ENCODE measurements at places on chromosomes 2 and 18. TPM values are rescaled to one million over a fixed set of nuclear protein-coding genes. Genes with fewer than 3 reads are reported as not detected.

DNA sequence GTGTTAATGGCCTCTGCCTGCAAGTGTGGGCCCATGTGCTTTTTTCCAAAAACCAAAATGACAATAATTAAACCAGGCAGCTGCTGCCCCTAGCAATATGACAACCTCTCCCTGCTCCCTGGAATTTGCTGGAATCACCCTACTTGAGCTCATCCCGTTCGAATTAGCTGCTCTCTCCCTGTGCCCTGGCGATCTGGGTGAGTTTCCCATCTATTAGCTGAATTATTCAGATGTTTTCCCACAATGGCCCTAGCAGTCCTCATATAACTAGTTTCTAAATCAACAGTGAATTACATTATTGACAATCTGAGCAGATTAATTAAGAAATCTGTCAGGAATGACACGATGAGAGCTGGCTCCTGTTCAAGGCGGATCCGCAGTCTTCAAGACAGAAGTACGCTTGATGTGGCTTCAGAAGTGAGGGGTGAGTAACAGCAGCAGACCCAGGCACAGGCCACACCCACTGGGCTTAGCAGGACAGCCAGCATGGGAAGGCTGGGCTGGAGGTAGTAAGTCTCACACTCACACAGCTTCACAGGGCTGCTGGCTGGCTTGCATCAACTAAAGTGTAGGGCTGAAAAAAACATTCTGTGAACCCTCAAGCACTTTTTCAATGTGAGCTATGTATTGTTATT, 366.2 kb upstream of the ID2 start:
- peaks cover 30% of the 10 kb centered on the region for H3K27me3 ChIP-seq
- H3K36me3 ChIP-seq = peaks cover 7% of the 10 kb centered on the region
- DNase-seq = no peak

- no peak for DNase-seq
- no peaks in the 10 kb centered on the region for H3K36me3 ChIP-seq
- H3K27me3 ChIP-seq = peaks cover 53% of the 10 kb centered on the region
- H3K4me1 ChIP-seq = peaks cover 6% of the 10 kb centered on the region
- H3K27ac ChIP-seq = no peak overlapping the region
- H3K4me3 ChIP-seq = no peak overlapping the region
Measured at GRCh38 chr2:201886504-201886903, 80.2 kb downstream of the CDK15 start.

GRCh38 chr2:121017396-121017795, 267.6 kb downstream of the TFCP2L1 start:
- no peak overlapping the region for H3K4me3 ChIP-seq
- H3K36me3 ChIP-seq = no peaks in the 10 kb centered on the region
- H3K27me3 ChIP-seq = no peaks in the 10 kb centered on the region

- no peak overlapping the region for H3K4me3 ChIP-seq
- no peak for DNase-seq
- no peak overlapping the region for H3K27ac ChIP-seq
- no peaks in the 10 kb centered on the region for H3K4me1 ChIP-seq
- H3K36me3 ChIP-seq = no peaks in the 10 kb centered on the region
- H3K27me3 ChIP-seq = no peaks in the 10 kb centered on the region
Measured at GRCh38 chr2:71614976-71615766, 161.8 kb downstream of the DYSF start.

DNA sequence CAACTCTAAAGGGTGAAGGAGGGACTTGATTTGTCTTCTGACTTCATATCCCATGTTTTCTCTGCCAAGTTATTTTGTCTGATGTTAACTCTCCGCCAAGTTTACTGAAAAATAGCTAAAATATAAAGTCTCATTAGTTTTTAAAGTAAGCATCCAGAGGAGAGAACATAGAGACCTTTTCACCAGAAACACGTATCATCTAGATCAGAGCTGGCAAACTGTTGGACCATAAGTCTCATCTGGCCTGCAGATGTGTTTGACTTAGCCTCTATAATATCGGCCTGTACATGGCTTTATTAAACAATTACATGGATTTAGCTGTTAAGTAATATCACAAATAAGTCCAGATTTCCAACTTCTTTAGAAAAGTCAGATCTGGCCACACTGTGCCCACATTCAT, 182.6 kb downstream of the PLCL1 start:
- no peak overlapping the region for H3K27ac ChIP-seq
- H3K27me3 ChIP-seq = no peaks in the 10 kb centered on the region
- H3K36me3 ChIP-seq = peaks cover 12% of the 10 kb centered on the region
- H3K4me1 ChIP-seq = no peaks in the 10 kb centered on the region
- no peak overlapping the region for H3K4me3 ChIP-seq

DNA sequence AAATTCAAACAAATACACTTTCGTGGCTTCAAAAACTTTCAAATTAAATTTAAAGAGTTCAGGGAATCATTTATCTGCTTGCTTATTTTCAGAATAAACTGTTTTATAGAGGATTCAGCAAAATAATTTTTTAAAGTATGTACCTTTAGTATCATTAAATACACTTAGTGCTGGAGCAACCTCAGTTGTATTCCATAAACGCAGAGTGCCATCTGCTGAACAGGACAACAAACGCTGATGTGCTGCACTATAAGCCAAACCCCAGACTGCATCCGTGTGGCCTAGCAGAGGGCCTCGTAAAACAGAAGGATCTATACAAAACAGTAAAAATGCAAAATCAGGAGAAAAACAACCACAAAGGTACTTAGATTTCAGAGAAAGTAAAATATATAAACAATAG, 108.6 kb downstream of the STRN start:
- peaks cover 16% of the 10 kb centered on the region for H3K4me1 ChIP-seq
- no peak overlapping the region for H3K4me3 ChIP-seq
- DNase-seq = no peak

GRCh38 chr2:170782673-170783072, 12.5 kb downstream of the ERICH2 start:
- no peak for DNase-seq
- H3K27me3 ChIP-seq = peaks cover 42% of the 10 kb centered on the region
- no peak overlapping the region for H3K27ac ChIP-seq
- H3K36me3 ChIP-seq = no peaks in the 10 kb centered on the region
- H3K4me3 ChIP-seq = no peak overlapping the region

DNA sequence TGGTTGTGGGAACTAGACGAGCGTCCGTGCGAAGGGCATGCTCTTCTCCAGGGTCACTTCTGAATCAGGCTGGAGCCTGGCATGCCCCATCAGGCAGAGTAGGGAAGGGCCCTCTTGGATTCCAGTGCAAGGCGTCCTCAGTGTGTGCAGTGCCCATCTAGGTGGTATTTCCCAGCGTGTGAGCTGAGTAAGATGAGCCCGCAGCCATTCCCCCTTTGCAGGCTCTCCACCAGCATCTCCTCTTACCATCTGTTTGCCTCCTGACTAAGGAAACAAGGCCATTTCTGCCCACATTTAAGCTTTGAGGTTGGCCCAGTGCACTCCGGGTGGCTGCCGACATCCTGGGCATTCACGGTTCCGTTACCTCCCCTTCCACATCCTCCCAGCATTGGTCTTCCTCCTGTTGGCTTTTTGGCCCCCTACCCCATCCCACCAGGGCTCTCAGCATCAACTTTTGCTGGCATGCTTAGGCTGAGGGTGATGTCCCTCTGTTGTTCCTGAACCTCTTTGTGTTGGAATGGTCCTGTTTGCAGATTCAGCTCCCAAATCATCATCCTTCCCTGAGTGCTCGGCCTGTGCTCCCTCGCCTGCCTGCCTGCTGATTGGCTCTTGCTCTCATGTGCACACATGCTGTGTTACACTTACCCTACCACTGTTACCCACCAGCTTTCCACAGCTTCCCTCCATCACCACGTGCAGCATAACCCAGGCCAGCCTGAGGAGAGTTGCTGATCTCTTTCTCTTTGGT, 11.8 kb downstream of the CEP68 start:
- no peaks in the 10 kb centered on the region for H3K27me3 ChIP-seq
- H3K36me3 ChIP-seq = peaks cover 26% of the 10 kb centered on the region
- H3K27ac ChIP-seq = no peak overlapping the region
- H3K4me3 ChIP-seq = no peak overlapping the region
- DNase-seq = no peak

DNA sequence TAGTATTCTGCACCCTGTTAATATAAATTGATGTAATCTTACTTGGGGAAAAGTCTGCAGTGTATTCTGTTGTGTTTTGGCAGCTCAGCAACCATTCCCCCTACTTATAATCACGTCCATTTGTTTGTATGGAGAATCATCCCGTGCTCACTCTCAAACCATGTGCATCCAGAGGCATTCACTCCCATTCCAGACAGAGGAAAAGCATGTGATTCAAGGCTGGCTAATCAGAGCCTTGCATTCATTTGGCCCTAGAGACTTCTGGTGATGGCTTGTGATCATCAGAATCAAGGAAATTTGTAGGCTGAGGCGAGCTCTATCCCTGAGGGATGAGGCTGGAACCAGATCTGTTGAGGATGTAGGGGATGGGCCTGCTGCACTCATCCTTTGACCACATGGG, 5.1 kb upstream of the WIPF1 start:
- H3K4me3 ChIP-seq = no peak overlapping the region
- DNase-seq = no peak
- peaks cover 77% of the 10 kb centered on the region for H3K4me1 ChIP-seq

GRCh38 chr2:30786923-30787685, 20.1 kb downstream of the CAPN13 start:
- H3K36me3 ChIP-seq = no peaks in the 10 kb centered on the region
- H3K27me3 ChIP-seq = peaks cover 12% of the 10 kb centered on the region
- no peak for DNase-seq

DNA sequence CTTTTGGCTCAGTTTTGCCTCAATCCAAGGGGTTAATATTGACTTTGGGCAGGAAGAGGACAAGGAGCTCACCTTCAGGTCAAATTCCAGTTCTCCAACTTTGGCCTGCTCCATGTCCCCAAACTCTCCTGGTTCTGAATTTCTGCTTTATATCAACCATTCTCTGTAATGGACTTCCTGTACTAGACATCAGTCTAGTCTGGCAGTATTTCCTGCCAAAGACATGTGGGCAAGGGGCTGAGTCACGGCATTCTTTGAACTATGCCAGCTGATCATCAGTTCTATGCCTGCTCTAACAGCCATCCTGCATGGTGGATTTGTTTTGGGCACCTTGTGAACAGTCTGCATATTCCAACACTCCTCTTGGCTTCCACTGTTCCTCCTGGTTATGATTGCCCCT, 199.4 kb downstream of the ZEB2 start:
- peak overlapping the region; percentile 78 for H3K27ac ChIP-seq
- H3K27me3 ChIP-seq = no peaks in the 10 kb centered on the region
- DNase-seq = peak; percentile 22
- H3K4me3 ChIP-seq = peak overlapping the region; percentile 51
- peaks cover 62% of the 10 kb centered on the region for H3K4me1 ChIP-seq

DNA sequence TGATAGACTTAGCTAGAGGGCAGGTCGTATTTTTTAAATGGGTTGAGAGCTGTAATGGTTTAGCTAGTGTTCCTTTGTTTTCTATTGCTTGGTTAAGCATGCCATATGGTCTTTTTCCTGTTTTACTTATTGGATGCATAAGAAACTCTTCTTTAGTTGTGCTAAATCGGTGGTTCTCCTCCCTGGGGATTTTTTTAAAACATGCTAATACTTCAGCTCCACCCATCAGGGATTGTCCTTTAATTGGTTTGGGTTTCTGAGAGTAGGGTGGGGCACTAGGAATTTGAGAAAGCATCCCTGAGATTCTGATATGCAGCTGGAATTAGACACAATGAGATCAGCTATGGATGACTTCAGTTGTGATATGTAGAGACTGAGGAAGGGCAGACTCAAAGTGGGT, 497.2 kb downstream of the THSD7B start:
- H3K4me3 ChIP-seq = no peak overlapping the region
- DNase-seq = no peak
- no peaks in the 10 kb centered on the region for H3K4me1 ChIP-seq
- no peaks in the 10 kb centered on the region for H3K27me3 ChIP-seq
- no peaks in the 10 kb centered on the region for H3K36me3 ChIP-seq

- no peaks in the 10 kb centered on the region for H3K36me3 ChIP-seq
- no peak overlapping the region for H3K27ac ChIP-seq
- no peak overlapping the region for H3K4me3 ChIP-seq
- H3K27me3 ChIP-seq = peaks cover 24% of the 10 kb centered on the region
Measured at GRCh38 chr2:46656640-46657039, 177.3 kb downstream of the TMEM247 start.

GRCh38 chr2:226420646-226421045, 379.0 kb downstream of the IRS1 start:
- H3K36me3 ChIP-seq = no peaks in the 10 kb centered on the region
- H3K4me3 ChIP-seq = no peak overlapping the region
- H3K4me1 ChIP-seq = peaks cover 12% of the 10 kb centered on the region
- H3K27ac ChIP-seq = no peak overlapping the region

- no peaks in the 10 kb centered on the region for H3K36me3 ChIP-seq
- H3K27me3 ChIP-seq = no peaks in the 10 kb centered on the region
- no peak overlapping the region for H3K4me3 ChIP-seq
- no peaks in the 10 kb centered on the region for H3K4me1 ChIP-seq
- H3K27ac ChIP-seq = no peak overlapping the region
Measured at GRCh38 chr2:216554286-216554685, 55.6 kb downstream of the RPL37A start.

DNA sequence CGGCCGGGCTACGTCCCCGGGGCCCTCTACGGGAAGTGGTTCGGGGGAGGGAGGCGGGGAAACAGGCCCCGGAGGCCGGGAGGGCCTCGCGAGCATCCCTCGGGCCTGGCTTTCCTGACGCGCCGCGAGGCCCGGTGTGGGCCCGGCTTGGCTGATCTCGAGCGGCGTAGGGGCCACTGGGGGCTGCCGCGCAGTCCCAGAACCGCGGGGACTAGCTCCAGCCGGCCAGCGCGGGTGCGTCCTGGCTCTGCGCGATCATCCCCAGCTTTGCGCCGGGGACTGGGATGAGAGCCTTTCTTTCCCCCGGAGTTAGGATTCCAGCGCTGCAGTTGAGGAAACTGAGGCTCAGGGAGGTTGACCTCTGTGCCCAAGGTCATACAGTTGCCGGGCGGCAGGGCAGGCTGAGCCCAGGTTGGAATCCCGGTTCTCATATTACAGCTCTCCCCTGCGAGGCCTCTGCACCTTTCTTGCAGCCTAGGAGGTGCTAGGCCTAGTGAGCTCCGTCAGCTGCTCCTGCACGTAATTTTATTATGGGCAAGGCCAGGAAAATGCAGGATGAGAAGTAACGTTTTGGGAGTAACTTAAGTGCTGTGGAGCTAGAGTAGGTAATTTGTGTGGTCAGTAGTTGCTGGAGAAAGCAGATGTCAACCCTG, 501 bp downstream of the LPIN1 start:
- peak overlapping the region; percentile 94 for H3K4me3 ChIP-seq
- no peak for DNase-seq
- peak overlapping the region; percentile 83 for H3K27ac ChIP-seq
- peaks cover 3% of the 10 kb centered on the region for H3K36me3 ChIP-seq
- H3K27me3 ChIP-seq = no peaks in the 10 kb centered on the region
- peaks cover 78% of the 10 kb centered on the region for H3K4me1 ChIP-seq

The IL1R1 gene
- 0.52 TPM for total RNA-seq

The REEP1 gene
- total RNA-seq = 0.71 TPM

The SMAD4 gene
- total RNA-seq = 77.1 TPM

The SEPTIN10 gene
- total RNA-seq = 2.9 TPM

The FOSL2 gene
- total RNA-seq = 156 TPM

The SERPINB12 gene
- not detected for total RNA-seq

The ABCB11 gene
- not detected for total RNA-seq
